ENCODE measurements at places on chromosomes 7 and 10. TPM values are rescaled to one million over a fixed set of nuclear protein-coding genes. Genes with fewer than 3 reads are reported as not detected.

Gene JMJD1C
- 127 TPM for total RNA-seq

Gene NKX1-2
- total RNA-seq = not detected

Gene TRIM74
- 1.7 TPM for total RNA-seq

Gene RAPGEF5
- 44.7 TPM for total RNA-seq

Gene STRIP2
- not detected for total RNA-seq

Gene MRLN
- not detected for total RNA-seq

Gene HOXA3
- 1.0 TPM for total RNA-seq

Gene IFRD1
- total RNA-seq = 26.4 TPM

DNA sequence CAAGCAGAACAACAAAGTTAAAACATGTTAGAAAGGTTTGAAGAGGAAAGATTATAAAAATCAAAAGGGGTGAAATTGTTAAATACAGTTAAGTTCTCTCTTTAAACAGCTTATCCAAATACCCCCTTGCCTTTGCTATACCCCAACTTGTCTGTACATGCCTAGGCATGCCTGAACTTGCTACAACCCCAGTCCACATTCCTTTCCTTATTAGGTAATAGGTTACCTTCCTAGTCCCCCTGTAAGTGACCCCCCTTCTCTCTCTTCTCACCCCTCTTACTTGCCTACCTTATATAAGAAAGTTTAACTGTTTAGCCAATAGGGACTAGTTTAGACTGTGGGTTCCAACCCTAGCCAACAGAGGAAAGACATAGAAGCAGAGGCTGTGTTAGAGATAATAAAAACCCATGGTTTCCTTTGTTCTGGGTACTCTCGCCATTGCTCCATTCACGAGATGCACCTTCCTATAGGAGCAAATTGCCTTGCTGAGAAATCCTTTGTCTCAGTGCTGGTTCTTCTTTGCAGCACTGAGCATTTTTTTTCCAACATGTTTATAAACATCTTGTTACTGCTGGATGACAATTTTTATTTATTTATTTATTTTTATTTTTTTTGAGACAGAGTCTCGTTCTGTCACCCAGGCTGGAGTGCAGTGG lies 282.2 kb upstream of the GALNT17 start:
- no peak for DNase-seq

GRCh38 chr10:110843031-110843430 lies 28.7 kb upstream of the PDCD4 start:
- peak; percentile 7 for DNase-seq

DNA sequence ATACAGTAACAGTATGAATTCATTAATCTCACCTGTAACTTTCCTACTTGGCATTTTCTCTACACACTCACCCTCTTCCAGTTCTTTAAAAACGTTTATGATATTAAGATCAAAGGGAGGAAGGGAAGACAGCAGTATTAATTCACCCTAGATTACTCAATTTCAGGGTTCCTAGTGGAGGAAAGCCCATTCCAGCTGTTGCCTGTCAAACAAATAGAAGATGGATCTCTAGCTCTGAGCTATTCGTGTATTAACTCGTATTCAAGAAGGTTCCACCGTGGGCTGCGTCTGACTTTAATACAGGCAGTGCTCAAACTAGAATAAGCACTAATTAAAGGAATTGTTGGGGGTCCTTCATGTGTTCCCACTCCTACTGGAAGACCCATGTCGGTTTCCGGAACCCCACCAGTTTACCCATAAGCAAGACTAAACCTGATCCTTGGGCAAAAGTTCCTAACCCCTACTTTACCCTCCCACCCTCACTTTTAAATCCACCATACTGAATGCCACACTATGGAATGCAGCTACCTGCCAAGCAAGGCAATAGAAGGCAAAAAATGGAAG lies 2.1 kb downstream of the NANOS1 start:
- no peak for DNase-seq

DNA sequence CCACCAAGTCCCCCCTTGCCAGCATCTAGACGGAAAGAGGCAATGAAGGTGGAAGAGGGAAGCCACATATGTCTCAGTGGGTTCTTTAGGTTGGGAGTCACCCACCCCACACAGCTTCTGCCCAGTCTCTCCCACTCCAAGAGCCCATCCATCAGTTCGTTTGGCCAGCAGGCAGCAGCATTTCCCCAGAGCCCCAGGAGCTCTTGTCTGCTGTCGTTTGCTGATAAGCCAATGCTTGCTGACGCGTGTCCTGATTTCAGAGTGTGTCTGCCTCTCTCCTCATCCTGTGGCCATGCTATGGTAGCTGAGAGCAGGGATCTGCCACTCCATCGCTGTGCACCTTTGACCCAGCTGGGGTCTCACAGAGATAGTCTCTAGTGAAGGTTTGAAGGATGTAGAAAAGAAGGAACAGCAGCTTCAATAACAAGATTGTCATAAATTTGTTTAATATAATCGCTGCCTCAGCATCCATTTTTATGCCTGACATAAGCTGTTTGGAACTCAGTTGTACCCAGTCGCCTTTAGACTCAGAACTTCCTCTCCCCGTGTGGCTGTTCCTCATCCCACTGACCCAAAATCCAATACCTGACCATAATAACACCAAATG lies 39.4 kb upstream of the GDF10 start:
- no peak for DNase-seq

DNA sequence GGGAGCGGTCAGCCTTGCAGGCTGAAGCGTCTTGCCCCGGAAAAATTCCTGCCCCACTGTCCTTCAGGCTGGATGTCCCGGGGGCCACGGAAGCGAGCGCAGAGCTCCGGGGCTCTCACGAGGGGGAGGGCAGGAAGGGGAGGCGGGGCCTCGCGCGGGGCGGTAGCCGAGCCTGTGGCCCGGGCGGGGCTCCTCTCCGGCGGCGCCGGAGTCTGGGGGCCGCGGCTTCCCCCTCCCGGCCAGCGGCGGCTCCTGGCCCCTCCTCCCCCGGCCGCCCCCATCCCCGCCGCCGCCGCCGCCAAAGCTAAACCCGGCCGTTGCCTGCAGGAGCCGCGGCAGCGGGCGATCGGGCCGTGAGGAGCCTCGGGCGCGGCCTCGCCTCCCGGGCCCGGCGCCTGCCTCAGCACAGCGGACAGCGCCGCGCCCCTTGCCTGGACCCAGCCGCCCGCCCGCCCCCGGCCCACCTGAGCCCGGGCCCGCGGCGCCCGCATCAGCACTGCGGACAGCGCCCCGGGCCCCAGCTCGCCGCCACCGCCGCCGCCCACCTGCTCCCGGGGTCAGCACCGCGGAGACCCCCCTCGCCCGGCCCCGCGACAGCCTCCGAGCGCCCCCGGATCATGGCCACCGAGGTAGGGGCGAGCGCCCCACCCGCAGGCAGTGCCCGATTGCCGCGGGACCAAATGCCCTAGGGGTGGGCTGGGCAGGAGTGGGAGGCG lies at the start of gene GOLGA7B:
Gene GOLGA7B (plus strand): TSS at position 157 of the 716 bp plus-strand sequence. CDS start 461 bp downstream, at position 618.
- no peak for DNase-seq

- DNase-seq = no peak
Observed at GRCh38 chr7:13770305-13770704, 219.2 kb downstream of the ETV1 start.

DNA sequence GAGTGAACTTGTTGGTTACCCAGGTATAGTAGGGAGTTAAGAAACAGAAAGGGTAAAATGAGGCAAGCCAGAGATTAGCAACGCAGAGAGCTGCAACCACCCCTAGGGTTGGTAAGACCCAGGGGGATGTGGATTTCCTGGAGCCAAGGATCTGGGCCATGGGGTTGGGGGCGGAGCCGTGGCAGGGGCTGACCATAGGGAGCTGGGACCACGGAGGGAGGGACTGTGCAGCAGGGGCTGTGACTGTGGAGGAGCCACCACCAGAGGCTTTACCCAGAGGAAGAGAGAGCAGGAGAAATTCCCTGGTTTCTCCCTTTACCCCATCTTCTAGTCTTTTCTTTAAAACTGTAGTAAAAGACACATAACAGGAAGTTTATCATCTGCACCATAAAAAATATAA lies 58.6 kb upstream of the BAIAP2L1 start:
- DNase-seq = no peak

DNA sequence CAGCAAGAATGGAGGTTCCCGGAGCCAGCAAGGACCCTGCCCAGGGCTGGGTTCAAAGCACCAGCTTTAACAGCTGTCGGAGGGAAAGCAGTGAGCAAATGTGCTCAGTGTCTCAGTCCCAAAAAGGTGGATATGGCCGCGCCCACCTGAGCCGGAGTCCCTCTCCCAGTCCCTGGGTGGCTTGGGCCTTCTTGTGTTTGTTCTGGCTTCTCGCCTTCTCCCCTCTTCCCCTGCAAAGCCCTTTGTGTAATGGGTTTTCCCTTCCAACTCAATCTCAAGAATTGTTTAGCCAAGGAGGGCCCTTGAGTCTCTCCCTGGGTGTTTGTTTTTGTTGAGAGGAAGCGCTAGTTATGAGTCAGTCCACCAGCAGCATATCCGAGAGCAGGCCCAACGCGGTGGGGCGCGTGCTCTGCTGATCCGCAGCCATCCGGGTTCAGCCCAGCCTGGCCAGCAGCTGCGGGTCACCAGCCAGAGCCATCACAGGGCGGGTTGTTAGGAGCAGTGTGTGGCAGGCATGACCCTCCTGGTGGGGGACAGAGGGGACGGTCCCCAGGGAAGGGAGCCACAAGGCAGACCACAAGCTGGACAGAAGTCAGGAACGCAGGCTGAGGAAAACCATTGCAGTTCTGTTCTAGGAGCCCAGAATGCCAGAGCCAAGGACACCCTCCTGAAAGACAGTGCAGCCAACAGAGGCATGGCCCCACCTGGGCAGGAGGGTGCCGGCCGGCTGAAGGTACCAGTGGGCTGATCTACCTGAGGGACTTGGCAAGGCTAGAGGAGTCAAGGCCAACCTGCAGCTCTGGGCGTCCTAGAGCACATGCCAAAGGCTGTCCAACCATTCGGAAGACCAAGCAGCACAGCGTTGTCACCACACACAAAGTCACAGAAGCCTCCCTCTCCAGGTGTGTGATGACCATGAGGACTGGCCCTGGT lies 21.3 kb downstream of the CALML3 start:
- peak; percentile 20 for DNase-seq

DNA sequence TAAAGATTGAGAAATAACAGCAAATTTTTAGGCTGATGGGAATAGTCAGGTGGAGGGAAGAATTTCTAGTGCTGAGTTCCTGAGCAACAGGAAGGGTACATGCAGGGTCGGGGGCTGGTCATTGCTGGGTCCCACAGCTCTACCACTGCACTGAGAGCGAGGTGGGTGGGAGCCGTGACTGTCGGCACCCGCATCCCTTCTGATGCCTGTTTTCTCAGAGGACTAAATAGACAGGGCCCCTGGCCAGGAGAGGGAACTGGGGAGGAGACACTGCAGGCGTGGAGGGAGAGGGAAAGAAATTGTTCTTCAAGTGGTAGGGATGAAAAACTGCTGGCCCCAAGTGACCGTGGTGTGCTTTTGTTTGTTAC lies 7.3 kb downstream of the GTPBP4 start:
- DNase-seq = no peak

DNA sequence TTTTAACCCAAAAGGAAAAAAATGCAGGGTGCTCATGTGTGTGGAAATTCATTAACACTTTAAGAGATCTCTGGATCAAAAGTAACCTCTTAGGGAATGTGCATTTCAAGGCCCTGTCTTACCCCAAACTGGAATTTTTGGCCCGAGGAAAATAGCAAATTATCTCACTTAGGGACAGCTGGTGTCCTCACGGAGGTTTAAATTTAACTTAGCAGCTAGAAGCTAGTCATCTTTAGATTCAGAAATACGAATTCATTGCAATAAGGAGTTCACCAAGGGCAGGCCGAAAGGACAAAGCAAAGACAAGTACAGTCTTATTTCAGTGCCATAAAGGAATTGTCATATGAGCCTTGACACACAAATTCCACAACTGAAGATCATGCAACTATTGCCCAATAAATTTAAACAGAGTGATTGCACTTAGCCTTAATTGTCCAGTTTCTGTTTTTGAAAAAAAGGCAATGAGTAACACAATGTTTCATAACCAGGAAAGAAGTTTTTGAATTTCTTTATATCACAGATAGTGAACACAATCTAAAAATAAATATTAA lies 22.4 kb upstream of the SEMA3C start:
- no peak for DNase-seq

DNA sequence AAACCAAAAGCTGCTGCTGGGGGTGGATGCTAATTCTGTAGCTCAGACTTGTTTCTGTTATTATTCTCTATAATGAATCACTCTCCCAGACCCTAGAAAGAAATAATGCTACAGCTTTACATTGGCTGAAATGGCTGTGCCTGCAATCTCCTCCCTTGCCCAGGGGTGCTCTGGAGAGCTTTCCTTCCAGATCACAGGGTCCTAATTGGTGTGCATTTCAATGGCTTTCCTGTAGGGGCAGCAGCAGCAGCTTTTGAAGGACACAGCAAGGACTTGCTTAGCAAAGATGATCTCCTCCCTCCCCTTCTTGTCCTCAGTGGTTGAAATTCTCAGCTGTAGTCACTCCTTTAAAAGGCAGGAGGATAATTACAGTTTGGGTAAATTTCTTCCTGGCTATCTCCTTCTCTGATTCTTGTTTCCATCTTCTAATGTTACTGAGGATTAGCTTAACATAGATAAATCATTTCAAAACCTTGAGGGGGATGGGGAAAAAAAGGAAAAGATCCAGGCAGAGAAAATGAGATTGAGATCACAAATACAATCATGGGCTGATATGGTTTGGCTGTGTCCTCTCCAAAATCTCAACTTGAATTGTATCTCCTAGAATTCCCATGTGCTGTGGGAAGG lies 120.2 kb upstream of the CTTNBP2 start:
- DNase-seq = peak; percentile 48

DNA sequence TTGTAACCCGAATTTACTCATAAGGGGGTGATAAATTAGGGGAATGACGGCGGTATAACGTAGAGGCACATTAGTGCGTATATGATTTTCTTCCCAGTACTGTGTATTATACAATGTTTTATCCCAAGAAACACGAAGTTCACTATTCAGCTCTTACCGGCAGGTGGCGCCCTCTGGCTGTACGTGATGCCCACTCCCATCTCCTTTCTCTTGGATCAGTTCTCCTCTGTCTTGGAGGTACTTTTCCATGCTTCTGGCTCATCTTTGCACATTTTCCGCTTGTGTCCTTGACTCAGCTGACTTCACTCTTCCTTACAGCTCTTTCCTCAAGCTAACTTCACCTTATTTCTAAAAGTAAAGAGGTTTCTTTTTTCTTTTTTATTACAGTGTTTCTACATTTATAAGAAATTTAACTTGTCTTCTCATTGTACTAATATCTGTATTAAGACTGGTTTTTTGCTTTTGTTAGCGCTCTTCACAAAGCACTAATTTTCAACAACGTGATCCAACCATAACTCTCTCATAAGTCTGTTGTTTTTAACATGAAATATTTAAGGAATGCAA lies 21.3 kb downstream of the TMEM176B start:
- DNase-seq = peak; percentile 71

GRCh38 chr10:117541405-117541908 lies 1.1 kb upstream of the EMX2 start:
- DNase-seq = peak; percentile 96

- no peak for DNase-seq
Observed at GRCh38 chr7:45642044-45642443, 67.9 kb downstream of the ADCY1 start.

Measured in uterus (tissue), 4 donors.